ENCODE measurements at places on chromosomes 2 and 18.
A peak's percentile ranks its signal among the peaks of the same experiment; 100 is the strongest.

DNA sequence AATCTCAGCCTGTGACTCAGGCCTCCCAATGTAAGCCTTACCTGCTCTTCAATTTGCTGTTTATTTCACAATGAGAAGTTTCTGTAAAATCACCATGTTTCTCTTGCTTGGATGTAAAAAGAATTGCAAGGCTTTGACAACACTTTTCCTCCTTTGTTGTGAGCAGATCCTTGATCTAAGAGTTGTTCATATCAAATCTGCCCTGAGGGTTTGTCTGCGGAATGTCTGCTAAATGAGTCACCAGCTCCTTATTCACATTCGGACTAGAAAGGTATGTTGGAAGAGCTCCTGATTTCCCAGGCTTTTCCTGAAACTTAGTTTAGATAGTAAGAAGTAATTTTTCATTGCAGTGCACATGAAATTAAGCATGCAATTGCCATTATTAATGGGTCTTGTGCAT is 268.2 kb upstream of the TCF4 start:
- no peak for DNase-seq

DNA sequence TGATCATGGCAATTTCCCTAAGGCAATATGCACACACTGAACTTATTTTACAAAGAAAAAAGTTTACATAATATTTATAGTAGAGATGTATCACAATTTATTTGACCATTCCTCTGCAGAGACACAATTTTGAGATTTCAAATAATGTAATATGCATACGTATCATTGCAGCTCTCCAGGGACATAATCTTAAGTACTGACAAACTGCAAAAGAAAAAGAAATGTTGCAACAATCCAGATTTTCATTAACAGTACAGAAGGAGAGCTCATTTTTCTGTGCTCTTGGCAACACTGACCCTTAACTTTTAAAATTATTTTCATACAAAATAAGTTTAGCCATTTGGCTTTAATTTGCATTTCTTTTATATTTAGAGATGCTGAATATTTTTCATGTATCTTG is 710.2 kb upstream of the SLC39A10 start:
- no peak for DNase-seq

DNA sequence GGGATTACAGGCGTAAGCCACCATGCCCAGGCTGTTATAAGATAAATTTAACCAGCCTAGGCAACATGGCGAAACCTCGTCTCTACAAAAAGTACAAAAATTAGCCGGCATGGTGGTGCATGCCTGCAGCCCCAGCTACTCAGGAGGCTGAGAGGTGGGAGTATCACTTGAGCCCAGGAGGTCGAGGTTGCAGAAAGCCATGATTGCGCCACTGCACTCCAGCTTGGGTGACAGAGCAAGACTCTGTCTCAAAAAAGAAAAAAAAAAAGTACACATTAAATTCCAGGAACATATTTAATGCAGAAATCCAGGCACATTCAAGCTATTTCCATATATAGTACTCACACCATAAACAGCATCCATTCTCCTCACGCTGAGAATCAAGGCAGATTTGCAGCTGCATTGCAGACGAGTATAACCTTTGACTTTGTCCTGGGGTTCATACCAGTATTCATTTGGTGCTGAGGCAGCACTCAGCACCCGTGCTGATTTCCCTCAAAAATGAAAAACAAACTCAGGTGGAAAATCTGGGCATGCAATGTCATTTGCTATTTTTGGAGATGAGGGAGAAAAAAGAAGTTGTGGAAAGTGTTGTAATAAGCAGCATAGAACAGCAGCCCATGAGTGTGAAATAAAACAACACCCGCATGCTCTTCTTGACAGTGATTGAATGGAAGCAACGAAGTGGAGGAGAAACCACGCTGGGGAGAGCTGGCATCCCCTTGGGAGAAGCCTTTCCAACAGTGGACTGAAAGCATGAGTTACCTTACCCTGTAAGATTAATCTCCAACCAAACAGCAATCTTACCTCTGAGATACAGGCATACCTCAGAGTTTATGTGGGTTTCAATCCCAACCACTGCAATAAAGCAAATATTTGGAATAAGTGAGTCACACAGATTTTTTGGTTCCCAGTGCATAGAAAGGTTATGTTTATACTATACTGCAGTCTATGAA is 46.8 kb upstream of the ANXA4 start:
- DNase-seq, result no peak

DNA sequence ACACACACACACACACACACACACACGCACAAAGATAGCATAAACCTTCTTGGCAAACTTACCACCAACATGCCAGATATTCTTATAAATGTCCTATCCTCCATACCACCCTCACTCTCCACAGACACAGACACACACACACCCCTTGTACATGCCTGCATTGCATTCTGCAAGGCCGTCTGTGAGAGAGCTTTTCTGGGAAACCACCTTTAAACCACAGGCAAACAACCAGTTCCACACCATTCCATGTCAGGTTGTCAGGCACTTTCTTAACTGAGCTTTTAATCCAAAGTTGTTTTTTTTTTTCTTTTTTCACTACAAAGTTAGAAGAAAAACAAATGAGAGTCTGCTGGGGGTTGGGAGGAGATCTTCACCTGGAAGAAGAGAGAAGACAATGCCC is 221.1 kb downstream of the C1D start:
- DNase-seq, result no peak

DNA sequence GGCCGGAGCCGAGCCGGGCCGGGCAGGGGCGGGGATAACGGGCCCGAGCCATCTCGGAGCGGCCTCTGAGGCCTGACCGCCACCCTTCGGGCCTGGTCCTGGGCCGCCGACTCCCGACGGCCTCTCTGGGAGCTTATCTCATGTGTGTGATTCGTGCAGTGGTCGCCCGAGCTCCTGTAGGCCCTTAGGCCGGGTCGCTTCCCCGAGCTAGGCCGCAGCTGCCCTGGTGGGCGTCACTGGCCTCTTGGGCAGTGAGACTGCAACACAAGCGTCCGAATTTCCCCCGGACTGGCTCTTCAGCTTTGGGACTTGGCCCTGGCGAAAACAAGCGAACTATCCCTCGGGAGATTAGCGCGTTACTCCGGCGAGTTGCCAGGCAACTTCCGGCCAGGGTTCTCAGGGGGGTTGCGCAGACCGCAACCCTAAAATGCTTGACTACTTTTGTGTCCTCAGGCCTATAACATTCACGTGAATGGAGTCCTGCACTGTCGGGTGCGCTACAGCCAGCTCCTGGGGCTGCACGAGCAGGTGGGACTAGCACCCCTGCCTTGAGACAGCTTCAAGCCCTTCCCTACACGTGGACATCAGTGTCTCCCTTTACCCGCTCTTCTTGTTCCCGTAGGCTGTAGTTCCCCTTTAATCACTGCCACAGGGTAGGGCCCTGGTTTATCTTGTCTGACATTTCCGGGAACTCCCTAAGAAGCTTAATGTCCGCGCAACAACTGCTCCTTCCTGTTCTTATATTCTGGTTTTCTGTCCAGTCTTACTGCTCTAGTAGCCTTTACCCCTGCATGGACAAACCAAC is 602 bp downstream of the SNX17 start:
- peak; percentile 54 for DNase-seq

DNA sequence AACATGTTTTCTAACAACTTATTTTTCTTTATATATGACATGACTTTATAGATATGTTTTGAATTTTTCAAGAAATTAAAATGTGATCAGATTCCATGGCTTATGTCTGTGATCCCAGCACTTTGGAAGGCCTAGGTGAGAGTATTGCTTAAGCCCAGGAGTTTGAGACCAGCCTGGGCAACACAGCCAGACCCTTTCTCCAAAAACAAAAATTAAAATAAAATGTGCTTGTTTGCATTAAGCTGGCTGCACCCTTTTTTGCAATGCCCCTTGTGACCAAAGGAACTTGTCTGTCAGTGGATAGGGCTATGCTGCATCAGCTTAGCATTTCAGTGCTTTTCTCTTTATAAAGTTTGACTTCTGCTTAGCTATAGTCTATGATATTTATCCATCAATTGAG is 2.3 kb upstream of the INO80D start:
- DNase-seq, result no peak

- no peak for DNase-seq
These were observed 39.2 kb downstream of the ARHGEF4 start for GRCh38 chr2:130875935-130876334.

- no peak for DNase-seq
These were observed 231.1 kb downstream of the ANKRD30B start for GRCh38 chr18:14978962-14979535.

DNA sequence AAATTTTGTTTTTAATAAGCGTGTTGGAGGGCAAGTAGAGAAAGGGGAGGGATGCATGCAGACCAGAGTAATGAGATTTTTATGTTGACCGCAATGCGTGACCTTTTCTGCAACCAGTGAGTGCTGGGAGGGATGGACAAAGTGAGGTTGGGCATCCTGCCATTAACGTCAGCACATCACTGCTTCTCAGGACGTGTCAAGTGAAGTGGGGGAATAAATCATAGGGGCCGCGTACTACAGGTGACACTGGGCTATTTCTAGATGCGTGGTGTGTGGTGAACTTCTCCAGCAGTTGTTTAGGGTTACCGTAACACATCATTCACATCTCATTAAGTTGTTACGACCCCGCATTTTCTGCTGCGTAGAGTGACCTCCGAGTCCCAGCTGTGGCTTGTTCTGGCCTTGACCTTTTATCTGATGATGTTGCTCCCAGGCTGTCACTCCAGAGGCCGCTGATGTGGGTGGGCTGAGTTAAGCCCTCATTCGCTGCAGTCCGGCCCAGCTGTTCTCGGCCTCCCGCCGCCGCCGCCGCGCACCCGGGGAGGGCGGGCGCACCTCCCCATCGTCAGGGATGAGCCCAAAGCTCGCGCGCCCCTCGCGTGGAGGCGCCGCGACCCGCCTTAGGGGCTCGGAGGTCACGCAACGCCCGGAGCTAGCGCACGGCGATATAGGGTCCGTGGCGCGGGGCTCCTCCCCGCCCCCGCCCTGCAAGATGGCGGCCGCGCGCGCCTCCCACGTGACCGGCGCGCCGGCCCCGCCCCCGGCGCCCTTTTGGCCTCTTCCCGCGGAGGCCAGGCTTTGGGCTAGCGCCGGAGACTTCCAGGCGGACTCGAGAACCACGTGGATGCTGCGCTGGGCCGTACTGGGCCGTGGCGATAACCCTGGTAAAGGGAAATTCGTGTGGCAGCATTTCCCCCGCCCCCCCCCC is 3.5 kb downstream of the ZCCHC2 start:
- DNase-seq, result peak; percentile 85

DNA sequence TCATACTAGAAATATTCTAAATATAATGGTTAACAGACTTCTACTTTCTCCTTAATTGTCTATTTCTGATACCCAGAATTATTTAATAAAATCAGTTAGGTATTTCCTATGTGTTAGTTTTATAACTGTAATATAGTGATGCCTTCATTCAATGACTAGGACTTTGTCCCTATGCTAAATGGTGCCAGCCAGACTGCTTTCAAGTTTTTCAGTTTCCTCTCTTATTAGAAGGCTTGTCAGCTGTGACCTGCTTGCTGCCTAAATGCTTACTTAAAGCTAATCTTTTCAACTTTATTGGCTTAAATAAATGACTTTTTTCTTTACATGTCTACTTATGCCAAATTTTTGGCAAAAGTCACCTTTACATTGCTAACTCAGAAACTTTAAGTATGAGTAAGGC is 30.7 kb downstream of the BAZ2B start:
- DNase-seq, result no peak

- DNase-seq, result no peak
These were observed 35.6 kb downstream of the SLC25A12 start for GRCh38 chr2:171858397-171858958.

- no peak for DNase-seq
These were observed 66.4 kb upstream of the NCK2 start for GRCh38 chr2:105678346-105678745.

DNA sequence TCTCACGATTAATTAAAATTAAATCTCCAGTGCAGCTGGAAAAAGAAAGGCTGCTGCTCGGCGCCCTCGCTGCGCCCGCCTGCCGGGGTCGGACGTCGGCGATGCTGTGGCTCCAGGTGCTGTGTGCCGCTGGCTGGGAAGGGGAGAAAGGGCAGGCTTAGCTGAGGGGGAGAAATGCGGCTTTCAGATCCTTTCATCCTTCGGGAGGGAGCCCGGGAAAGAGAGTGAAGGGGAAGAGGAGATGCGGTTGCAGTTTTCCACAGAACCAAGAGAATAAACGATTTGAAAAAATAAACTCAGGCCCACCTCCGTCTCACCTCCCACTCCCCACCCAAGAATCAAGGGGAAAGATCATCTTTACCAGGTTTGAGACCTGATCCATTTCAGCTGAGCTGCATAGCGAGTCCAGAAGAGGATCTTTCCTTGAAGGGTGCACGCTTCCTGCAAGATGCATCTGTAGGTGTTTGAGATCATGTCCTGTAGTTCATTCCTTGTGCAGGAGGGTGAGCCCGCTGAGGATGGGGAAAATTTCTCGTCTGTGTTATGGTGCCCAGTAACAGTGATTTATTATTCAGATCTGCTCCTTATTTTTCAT is 495 bp downstream of the TMEM169 start:
- no peak for DNase-seq
